GM13976 (cell line): ENCODE measurements at places on chromosomes 5 and 9.

GRCh38 chr5:156685481-156685880 lies 164.6 kb upstream of the PPP1R2B start:
- no peak for DNase-seq

DNA sequence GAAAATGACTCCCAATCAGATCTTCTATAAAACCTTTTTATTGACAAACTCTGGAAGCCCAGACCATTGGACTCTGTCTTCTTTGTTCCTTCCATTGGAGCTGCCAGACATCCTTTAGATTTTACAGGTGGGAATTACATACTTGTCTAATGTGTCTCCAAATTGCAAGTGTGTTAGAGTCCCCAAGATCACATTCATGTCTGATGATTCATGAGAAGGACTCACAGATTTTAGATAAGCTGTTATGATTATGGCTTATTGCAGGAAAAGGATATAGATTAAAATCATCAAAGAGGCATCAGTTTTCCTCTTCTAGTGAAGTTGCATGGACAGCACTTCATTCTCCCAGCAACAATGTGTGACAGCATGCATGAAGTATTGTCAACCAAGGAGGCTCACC lies 70.4 kb downstream of the MUSK start:
- DNase-seq = no peak

DNA sequence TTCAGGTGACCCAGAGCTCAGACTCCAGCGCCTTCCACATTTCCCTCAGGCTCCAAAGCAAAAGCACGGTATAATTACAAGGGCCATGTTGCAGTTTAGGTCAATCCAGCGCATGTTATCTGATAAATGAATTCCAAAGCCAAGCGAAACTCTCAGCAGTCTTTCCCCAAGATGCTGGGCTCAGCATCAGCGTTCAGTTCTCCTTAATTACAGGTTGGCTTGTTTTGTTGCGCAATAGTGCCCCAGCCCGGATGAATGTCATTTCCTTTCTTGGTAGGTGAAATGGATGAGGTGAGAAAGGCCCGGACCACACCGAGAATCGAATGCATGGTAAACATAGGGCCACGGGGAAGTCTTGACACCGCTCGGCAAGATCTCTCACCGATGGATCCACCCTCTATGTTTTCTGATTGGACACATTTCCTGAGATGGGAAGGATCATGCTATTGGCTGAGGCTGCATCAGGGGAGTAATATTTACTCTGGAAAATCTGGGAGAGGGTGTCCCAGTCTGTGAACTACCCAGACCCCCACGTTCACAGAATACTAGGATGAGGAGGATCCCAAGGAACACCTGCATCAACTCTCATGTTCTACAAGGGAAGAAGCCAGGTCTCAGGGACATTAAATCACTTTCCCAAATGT lies 221.2 kb upstream of the ANKRD55 start:
- DNase-seq = no peak

DNA sequence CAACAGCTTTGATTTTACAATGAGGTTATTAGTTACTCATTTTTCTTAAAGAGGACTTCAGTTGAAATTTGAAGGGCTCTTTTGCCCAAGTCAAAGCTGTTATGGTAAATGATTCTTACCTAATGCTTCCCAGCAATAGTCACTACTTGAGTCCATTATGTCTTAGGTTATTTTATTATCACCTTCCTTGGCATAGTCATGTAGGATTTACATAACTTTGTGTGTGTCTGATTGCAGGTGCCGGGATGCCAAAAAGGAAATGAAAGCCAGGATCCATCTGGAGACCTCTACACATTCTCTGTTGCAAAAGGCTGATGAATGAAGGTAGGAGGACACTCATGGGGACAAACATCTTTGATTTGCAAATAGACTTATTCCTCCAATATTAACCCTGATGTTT lies 38.8 kb upstream of the PLPPR1 start:
- no peak for DNase-seq

DNA sequence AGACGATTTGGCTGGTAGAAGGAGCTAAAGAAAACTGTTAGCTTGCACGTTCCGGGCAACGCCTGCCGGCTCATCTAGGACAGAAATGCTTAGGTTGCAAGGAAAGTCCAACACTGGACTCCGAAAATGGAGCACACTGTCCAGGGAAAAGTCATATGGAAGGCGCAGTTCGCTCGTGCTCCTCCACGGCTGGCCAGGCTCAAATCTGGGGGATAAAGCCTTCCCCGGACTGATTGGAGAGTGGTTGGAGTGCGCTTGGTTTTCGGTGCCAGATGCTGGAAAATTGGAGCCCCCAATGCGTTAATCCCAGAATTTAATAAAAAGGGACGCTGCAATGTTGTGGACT lies 955 bp downstream of the CDH6 start:
- no peak for DNase-seq

DNA sequence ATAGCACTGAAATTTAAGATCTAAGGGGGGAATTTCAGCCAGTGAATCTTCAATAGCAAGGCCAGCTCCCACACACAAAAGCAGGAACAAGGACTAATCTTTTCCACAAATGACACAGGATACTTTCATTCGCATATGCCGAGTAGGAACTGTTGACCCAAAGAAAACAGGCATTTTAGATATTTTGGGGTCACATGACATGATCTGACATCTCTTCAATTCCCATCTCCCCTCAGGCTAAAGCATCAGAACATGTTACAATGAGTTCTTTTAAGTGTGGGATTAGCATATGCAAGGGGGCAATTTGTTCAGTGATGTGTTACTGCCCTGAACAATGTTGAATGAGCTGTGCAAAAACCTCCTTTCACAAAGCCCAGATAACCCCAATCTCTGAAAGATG lies 68.2 kb downstream of the TLE1 start:
- no peak for DNase-seq

DNA sequence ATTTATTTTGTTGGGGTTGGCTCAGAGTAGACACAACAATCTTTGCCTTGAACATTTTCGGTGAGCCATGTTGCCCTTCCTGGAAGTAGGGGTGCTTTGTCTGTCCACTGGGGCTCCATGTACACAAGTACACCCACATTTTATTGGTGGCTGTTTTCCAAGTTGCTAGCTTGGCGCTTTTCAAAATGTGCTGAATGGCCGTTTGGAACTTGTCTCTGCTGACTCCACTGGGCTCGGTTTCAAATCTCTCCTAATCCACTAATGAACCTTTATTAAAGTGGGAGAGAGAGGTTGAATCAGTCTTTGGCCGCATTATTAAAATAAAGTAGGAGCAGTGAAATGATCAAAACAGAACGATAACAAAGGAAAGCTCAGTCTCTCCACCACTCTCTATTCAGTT lies 64.6 kb upstream of the TAF11L2 start:
- no peak for DNase-seq

DNA sequence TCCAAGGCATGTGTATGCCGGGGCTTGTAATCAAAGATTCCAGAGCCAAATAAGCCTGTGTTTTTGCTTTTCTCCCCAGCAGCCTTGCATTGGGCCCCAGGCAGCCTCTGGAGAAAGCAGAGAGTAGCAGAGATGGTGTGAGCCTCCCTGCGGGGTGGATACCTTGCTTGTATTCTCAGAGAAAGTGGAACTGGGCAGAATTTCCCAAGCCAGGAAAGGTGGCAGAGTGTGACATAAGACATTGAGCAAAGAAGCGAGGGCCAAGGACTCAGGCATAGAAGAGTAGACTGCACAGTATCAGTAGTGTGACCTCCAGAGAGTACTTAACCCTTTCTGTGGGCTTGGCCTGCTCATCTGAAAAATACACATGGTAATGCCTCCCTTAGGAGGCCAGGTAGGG lies 1.6 kb upstream of the GSN start:
- no peak for DNase-seq

- no peak for DNase-seq
These were observed 8.7 kb downstream of the TRIM36 start for GRCh38 chr5:115160975-115161475.

- no peak for DNase-seq
These were observed 357.5 kb downstream of the SPATA31D1 start for GRCh38 chr9:82346040-82346439.

- no peak for DNase-seq
These were observed 9.6 kb upstream of the DBN1 start for GRCh38 chr5:177483042-177483441.

DNA sequence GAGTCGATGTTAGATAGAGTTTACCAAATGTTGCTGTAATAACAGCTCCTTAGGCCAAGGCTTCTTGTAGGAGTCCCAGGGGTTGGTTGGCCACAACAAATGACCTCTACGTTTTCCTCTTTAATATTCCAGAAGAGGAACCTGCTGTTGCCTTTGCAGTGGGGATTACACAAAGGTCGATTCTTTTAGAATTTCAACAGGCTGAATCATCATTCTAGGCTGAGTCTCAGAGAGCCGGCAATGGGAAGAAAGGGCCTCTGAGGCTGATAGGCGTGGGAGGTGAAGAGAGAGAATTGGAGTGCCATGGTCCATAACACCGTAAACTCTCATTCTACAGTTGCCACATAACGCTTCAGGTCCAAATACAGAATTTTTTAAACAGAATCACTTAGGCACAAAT lies 405.9 kb upstream of the DAP start:
- DNase-seq = no peak

GRCh38 chr5:144945503-144945902 lies 774.8 kb downstream of the KCTD16 start:
- DNase-seq = no peak

GRCh38 chr5:140710899-140711552 lies 10.8 kb downstream of the ZMAT2 start:
- DNase-seq = peak; percentile 83

- peak; percentile 91 for DNase-seq
These were observed 507 bp upstream of the TENT4A start for GRCh38 chr5:6712577-6713273.

GRCh38 chr9:137325124-137325523 lies 23.1 kb upstream of the NRARP start:
- DNase-seq = no peak

- no peak for DNase-seq
These were observed 1.6 kb upstream of the NIPSNAP3A start for GRCh38 chr9:104745852-104746251.

DNA sequence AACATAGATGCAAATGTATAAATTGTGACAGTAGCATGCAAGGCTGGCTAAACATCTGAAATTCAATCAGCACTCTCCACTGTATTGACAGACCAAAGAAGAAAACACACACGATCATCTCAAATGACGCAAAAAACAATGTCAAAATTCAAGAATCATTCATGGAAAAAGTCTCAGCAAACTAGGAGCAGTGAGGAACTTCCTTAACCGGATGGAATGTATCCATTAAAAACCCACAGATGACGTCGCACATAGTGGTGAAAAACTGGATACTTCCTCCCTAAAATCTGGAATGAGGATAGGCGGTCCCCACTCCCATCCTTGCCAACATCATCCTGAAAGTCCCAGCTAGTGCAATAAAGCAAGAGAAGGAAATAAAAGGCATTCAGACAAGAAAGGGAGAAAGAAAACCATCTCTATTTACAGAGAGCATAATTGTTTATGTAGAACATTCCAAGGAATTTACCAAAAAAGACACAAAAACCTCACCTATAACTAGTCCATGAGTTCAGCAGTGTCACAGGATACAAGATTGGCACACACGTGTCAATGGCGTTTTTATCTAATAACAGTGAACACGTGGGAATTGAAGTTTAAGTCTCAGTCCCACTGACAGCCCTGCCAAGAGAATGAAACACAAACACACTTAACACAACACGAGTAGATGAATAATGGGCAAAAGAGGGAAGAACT lies 14.1 kb upstream of the CEP72 start:
- DNase-seq = no peak

- DNase-seq = no peak
These were observed 16.3 kb upstream of the DAB2 start for GRCh38 chr5:39440958-39441624.

- DNase-seq = no peak
These were observed 316.6 kb downstream of the DNAH5 start for GRCh38 chr5:13627673-13628454.

DNA sequence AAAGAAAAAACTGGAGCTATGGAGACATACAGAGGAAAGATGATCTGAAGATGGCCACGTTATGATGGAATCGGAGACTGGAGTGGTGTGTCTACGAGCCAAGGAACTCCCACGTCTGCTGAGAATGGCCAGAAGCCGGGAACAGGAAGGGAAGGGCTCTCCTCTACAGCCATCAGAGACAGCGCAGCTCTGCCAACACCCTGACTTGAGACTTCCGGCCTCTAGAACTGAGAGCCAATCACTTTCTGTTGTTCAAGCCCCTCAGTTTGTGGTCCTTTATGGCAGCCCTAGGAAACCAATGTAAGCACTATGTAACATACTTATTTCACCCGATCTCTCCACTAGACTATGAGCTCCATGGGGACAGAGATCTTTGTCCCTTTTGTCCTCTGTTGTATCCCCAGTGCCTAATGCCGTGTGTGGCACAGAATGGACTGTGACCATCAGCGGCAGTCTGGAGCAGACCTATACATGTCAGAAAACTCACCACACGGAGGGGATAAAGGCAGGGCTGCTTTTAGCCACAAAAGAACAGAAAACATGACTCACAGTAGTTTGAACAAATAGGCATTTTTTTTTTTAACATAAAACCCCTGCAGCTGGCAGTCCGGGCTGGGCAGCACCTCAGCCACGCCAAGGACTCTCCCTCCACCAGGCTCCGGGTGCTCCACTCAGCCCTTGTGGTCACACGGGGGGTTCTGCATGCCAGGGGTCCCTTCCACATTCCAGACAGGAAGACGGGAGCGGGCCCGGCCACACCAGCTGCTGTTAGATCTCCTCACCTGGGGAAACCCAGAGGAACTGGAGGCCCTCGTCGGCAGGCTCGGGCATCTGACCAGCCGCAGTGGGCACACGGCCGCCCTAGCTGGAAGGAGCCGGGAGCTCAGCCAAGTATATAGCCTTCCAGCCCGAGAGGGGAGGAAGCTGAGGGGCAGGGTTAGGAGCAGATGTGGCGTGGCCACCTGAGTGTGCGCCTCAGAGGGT lies 16.1 kb upstream of the MXD3 start:
- DNase-seq = no peak

GRCh38 chr5:123099514-123100151 lies 10.6 kb downstream of the PRDM6 start:
- peak; percentile 23 for DNase-seq

DNA sequence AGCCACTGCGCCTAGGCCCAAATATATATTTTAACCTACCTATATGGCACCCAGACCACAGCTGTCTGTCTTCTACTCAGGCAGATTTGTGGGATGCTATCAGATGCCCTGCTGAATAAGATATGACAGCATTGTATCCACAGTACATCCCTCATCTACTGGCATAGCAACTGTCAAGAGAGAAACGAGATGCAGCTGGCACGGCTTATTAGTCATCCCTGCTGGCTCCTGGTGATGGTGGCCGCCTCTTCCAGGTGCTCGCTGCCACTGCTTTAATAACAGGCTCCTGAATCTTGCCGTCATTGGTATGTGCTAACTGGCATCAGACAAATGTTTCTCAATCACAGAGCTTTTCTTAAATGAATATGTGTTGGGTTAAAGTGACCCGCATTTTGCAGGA lies 34.0 kb downstream of the B4GALT1 start:
- DNase-seq = no peak

DNA sequence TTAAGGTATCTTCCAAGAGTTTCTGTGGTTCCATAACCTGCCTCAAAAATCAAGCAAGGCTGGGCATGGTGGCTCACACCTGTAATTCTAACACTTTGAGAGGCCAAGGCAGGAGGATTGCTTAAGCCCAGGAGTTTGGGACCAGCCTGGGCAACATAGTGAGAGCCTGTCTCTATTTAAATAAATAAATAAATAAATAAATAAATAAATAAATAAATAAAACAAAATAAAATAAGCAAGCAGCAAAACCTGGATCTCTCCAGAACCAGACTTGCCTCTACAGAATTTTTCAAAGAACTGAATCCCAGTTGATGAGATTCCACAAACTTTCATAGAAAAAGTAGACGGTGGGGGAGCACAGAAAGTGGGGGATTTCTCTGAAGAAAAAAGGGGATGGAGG lies 12.3 kb downstream of the SERINC5 start:
- DNase-seq = no peak
